ENCODE measurements at places on chromosomes 7 and 10.

DNA sequence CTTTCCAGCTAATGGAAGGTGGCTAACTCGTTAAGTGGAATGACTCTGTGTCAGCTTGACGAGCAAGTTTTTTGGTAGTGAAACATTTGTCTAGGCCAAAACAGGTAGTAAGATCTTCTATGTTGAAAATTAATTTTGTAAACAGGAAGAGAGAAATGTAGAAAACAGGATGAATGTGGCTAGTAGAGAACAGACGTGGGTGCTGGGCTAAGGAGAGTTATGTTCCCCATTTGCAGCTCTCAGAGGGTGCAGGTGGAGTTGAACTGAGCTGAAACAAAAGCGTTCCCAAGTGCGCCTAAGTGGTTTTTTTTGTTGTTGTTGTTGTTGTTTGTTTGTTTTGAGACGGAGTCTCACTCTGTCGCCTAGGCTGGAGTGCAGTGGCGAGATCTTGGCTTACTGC is 59.5 kb upstream of the SRPK2 start:
- DNase-seq = no peak

DNA sequence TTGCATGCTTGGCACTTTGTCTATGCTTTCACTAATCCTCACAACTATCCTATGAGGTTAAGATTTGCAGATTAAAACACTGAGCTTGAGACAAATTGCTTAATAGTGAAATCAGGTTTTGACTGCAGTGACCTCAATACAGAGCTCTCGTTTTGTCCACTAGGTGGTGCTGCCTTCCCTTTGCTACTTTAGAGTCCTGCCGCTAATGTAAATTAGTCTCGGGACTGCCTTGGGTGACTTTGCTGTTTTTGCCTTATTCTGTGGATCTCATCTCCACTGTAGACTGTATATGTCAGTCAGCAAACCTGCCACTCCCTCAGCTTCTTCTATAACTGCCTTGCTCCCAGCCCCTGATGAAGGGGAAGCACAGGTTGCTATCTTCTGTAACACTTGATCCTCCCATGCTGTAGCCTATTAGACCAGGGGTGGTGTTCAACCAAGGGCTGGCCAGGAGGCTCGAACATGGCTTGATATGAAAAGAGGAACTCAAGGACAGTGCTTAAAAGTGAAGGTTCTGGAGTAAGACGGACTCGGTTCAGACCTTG is 26.0 kb downstream of the ASB4 start:
- peak; percentile 93 for DNase-seq

GRCh38 chr7:8189625-8190024 is 72.3 kb downstream of the ICA1 start:
- DNase-seq = no peak

GRCh38 chr7:129501760-129502707 is at the start of gene SMKR1:
Gene SMKR1 (plus strand): TSS chr7:129502531. CDS start chr7:129502825, 294 bp downstream.
- DNase-seq = peak; percentile 0

DNA sequence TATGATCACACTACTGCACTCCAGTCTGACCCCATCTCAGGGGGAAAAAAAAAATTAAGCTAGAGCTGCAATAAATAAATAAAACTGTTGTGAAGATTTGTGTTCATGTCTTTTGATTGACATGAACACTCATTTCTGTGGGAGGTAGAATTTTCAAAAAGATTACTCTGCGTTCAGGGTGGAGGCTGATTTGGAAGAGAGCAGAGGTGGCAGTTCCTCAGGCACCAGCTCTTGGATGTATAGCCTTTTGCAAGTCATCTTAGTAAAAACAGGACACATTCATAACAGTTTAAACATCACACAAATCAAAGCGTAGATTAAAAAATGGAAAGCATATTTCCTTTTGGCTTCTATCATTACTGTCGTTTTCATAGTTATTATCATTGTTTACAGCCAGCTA is 243.5 kb upstream of the LRGUK start:
- no peak for DNase-seq

GRCh38 chr7:103325744-103326143 is 18.8 kb downstream of the DNAJC2 start:
- DNase-seq = no peak

GRCh38 chr10:132163826-132164515 is 22.8 kb upstream of the DPYSL4 start:
- DNase-seq = no peak

- DNase-seq = no peak
Measured at GRCh38 chr10:97684866-97685394, 2.1 kb downstream of the AVPI1 start.

- no peak for DNase-seq
Measured at GRCh38 chr10:93818086-93818485, 60.4 kb downstream of the LGI1 start.

DNA sequence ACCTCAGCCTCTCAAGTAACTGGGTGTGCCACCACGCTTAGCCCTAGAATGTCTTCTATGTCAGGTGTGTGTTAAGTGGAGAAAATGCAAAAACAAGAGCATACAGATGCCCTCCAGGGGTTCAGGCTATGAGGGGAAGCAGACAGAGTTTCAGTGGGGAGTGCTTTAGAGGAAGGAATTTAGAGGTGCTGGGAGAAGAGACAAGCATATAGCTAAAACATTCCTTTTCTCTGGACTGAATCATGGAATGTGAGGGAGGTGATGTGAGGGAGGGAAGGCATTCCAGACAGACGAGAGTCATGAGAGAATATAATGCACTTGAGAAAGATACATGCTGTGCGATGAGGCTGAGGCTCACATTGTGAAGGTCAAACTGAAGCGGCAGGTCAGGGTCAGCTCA is 6.6 kb upstream of the ZNF786 start:
- DNase-seq = no peak

DNA sequence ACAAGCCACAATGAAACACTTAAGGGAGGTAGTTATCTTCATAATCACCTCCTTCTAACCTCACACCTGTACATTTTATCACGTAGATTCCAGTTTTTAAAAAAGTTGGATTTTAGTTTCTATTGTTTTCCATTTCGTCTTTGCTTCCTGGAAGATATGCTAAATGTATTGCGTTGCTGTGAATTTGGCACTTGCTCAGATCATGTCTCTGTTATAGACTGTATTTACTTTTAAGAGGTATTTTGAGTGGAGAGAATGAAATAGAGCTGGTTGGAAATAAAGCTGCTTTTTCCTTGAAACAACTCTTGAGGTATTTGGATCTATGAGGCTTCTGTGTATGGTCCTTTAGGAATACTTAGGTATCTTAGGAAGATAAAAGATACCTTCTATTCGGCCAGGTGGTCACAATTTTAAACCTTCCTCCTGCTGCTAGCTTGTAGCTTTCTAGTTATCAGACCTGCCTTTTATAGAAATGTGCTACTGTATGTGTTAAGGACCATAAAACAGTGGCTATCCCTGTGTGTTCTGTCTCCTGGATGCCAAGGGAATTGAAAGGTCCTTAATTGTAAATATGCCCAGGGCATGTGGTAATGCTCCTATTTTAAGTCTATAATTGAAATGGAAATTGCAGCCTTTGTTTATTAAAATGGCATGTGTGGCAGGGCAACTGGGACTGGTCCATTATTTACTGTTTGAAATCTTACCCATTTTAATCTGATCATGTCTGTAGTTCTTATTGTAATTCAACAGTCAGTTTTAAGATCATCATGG is 147.7 kb downstream of the SND1 start:
- no peak for DNase-seq
